ENCODE measurements at places on chromosomes 16 and 17. TPM values are rescaled to one million over a fixed set of nuclear protein-coding genes. Genes with fewer than 3 reads are reported as not detected.

- H3K4me1 ChIP-seq: no peaks in the 10 kb centered on the region
- no peak for DNase-seq
- no peaks in the 10 kb centered on the region for H3K36me3 ChIP-seq
These were observed 232.3 kb downstream of the ZFHX3 start for GRCh38 chr16:72815348-72816318.

ZSCAN10 gene
- total RNA-seq: 0.26 TPM

DNA sequence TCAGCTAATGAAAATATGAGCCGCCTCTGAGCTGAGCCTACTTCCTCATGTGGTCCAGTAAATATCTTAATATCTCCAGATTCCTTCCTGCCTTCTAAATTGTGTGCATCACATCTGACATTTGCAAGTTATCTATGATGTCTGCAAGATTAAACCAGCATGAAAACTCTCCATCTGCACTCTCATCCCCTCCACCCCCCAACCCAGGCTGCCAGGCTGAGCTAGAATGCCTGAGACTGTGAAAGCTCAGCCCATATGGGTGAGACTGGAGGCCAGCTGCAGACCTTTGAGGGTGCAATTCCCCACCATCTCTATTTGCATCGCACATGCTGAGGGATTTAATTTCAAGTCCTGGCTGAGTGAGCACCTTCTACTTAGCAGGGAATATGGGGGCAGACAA, 82.8 kb downstream of the ASIC2 start:
- no peak for DNase-seq
- H3K36me3 ChIP-seq: no peaks in the 10 kb centered on the region

GRCh38 chr17:63382826-63383225, 63.3 kb downstream of the CYB561 start:
- no peaks in the 10 kb centered on the region for H3K4me1 ChIP-seq
- H3K27ac ChIP-seq: no peak overlapping the region
- no peak for DNase-seq
- H3K36me3 ChIP-seq: peaks cover 4% of the 10 kb centered on the region

GRCh38 chr16:12210258-12210880, 233.8 kb downstream of the SNX29 start:
- H3K27me3 ChIP-seq: no peaks in the 10 kb centered on the region
- no peak overlapping the region for H3K27ac ChIP-seq
- no peak for DNase-seq
- peaks cover 5% of the 10 kb centered on the region for H3K4me1 ChIP-seq
- H3K4me3 ChIP-seq: no peak overlapping the region

FOXN1 gene
- not detected for total RNA-seq

All from naive thymus-derived CD8-positive, alpha-beta T cell (primary cell).